ENCODE measurements at places on chromosomes 7 and 10.

DNA sequence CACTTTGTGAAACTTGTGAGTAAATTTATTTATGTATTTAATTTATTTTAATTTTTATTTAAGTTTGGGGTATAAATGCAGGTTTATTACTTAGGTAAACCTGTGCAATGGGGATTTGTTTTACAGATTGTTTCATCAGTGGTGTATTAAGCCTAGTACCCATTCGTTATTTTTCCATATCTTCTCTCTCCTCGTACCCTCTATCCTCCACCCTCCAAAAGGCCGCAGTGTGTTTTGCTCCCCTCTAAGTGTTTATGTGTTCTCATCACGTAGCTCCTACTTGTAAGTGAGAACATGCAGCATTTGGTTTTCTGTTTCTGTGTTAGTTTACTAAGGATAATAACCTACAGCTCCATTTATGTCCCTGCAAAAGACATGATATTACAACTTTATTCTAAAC, 145.4 kb upstream of the SMIM30 start:
- DNase-seq, result no peak

- DNase-seq, result peak; percentile 86
Measured at GRCh38 chr10:119305860-119306513, 98.6 kb downstream of the GRK5 start.

GRCh38 chr7:134513169-134513752, 14.1 kb upstream of the AKR1B10 start:
- DNase-seq, result peak; percentile 55

GRCh38 chr7:15306296-15306695, 255.5 kb downstream of the AGMO start:
- no peak for DNase-seq

DNA sequence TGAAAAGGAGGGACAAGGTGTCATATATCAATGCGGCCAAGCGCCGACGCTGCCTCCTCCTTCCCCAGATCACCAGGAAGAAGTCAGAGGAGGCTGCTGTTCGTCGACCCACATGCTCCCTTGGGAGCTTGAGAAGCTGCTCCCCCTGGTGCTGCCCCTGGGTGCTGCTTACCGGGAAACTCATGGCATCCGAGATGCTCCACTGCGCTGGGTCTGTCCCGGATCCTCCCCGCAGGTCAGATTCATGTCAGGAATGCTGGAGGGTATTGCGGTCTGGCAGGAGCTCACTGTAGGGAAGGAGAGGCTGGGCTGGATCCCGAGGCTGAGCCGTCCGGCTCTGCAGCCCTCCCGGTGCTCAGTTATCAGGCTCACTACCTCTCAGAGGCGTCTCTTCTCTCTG, 123.7 kb upstream of the FAM20C start:
- DNase-seq, result no peak

- no peak for DNase-seq
Measured at GRCh38 chr10:21090609-21091082, 193.5 kb upstream of the NEBL start.

DNA sequence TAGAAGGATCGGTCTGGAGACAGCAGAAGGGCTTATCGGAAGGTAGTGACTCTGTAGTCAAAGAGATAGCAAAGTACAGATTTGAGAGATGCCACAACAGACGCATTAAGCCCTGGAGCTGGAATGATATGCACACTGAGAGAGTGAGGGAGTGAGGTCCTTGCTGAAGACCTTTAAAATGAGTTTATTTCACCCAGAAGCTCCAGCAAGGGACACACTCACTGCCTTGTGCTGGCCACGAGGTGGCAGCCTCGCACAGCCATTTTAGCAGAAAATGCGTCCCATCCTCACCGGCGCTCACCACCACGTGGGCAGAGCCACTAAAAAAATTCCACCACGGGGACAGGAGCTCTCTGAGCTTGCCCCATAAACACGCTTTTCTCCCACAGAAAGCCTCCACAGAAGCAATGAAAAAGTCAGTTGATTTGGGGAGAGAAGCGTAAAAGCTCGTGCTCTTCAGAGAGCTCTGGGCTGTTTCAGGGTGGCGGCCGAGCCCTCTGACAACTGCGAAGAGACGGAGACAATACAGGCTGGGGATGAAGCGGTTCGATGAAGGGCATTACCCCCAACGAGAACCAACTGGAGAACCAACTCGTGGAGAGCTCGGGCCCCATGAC, 163.0 kb upstream of the KLF14 start:
- peak; percentile 82 for DNase-seq

- no peak for DNase-seq
Measured at GRCh38 chr7:152571068-152571467, 104.9 kb downstream of the XRCC2 start.

DNA sequence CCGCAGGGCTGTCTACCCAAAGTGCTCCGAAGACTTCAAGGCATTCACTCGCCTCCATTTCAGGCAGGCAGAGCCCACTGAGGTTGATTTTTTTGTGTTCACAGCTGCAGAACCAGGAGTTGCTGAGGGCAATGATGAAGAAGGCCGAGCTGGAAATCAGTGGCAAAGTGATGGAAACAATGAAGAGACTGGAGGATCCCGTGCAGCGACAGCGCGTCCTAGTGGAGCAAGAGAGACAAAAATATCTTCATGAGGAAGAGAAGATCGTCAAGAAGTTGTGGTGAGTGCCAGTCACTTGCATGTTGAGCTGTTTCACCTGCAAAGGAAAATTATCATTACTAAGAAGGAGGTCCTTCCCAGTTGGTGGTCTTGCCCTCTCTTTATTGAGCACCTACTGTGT, 210.5 kb downstream of the ARHGAP21 start:
- no peak for DNase-seq

DNA sequence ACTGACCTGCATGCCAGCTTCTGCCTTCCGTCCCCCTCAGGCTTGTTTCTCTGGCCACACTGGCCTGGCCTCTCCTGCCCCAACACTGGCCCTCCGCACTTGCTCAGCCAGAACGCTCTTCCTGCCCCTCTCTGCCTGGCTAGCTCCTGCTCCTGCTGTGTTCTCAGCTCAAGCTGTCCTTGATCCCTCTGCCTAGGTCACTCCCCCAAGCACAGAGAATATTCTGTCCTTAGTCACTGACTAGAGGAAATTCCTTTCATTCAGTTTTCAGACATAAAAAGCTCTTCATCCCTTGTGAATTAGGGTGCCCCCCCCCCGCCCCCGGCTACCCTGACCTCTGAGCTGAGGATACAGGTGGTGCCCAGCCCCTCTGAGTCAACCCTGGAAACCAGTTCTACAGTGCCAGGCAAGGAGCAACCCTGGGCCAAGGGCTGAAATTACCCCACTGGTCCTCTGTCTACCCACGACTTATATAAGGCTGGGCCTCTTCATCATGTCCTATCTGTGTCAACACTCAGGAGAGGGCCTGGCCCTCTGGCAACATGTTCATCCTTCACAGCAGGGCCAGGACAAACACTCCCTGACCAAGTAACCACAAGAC, 6.6 kb upstream of the SGPL1 start:
- DNase-seq, result no peak

GRCh38 chr7:137886281-137886680, 39.5 kb upstream of the DGKI start:
- no peak for DNase-seq

DNA sequence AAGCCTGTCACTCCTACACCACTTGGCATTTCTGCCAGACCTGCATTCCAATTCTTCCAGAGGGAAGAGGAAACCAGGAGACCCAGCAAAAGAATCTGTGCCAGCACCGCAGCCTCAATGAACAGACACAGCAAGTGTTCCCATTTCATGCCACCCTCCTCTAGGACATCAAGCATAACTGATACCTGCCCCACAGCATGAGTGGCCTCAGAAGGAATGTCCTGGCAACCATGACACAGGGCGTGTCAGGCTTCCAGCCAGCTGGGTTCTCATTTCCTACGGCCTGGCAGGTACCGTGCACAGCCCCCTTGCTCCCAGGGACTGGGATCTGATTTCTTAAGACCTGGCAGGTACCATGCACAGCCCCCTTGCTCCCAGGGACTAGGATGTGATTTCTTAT, 7.8 kb downstream of the MAD1L1 start:
- DNase-seq, result no peak

GRCh38 chr7:120740348-120740747, 117.6 kb downstream of the TSPAN12 start:
- no peak for DNase-seq

- no peak for DNase-seq
Measured at GRCh38 chr7:113285411-113285810, 167.1 kb upstream of the SMIM30 start.
